Osteoblast (primary cell): ENCODE measurements at places on chromosomes 4 and X. TPM values are rescaled to one million over a fixed set of nuclear protein-coding genes. Genes with fewer than 3 reads are reported as not detected.

- no peak for DNase-seq
Measured at GRCh38 chr4:25535701-25536473, 119.8 kb upstream of the SLC34A2 start.

GRCh38 chr4:40747207-40747835 is 2.4 kb upstream of the NSUN7 start:
- no peak for DNase-seq

Gene DAPP1
- total RNA-seq: not detected in 2 replicates

Gene HS6ST2
- total RNA-seq: under 0.01 TPM in 1 of 2 replicates, not detected in the other

Gene ASB5
- 0.29 and 1.1 TPM in 2 replicates for total RNA-seq

DNA sequence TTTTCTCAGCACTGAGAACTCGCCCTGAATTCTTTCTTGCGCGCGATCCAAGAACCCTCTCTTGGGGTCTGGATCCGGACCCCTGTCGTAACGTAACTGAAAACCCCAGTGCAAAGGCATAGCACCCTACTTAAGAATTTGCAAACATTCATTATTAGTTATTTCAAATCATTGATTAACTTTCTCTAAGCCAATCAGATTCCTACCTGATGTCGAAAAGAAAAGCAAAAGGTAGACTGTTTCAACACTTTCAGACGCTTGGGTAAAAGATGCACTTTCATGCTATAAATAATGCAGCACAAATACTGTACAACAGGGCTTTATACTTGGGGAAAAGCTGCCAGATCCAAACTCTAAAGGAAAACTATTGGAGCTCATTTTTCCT is 817 bp upstream of the WDR19 start:
- no peak for DNase-seq

DNA sequence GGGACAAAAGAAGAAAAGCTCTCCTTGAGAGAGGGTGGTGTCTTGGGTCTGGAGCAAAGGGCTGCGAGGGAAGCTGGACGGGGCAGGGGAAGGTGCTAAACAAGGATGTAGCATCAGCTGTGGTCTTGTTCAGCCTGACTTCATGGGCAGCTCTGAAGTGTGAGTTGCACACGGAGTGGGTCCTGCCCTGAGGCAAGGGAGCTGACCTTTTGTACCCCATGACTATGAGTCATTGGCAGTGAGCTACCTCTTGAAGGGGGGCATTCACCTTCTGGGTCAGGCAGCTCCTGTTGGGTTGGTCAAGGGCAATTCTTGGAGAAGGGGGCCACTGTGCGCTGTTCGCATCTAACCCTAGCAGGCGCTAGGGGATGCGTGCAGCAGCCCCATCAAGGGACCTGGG is 151.8 kb downstream of the SMIM20 start:
- DNase-seq: no peak

GRCh38 chrX:123570011-123570590 is 162.8 kb downstream of the THOC2 start:
- DNase-seq: no peak

Gene SPACA5
- total RNA-seq: not detected in 2 replicates

Gene BST1
- 30.6 and 31.8 TPM in 2 replicates for total RNA-seq

DNA sequence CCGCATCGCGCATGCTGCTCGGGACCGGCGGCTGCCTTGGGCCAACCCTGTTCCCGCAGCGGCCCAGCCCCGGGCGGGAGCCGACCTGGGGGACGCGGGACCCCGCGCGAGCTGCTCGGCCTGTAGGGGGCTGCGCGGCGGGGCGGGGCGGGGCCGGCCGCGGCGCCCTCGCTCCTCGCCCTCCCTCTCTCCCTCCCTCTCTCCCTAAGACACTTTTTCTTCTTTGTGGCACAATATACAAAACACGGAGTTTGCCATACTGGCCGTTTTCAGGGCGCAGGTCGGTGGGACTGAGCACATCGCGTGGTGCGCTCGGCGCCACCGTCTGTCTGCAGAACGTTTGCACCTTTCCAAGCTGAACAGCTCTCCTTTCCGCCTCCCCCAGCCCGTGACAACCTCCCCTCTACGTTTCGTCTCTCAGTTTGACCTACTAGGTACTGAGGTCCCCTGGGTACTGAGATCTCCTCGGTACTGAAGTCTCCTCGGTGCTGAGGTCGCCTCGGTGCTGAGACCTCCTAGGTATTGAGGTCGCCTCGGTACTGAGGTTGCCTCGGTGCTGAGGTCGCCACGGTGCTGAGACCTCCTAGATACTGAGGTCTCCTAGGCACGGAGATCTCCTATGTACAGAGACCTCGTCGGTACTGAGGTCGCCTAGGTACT is 261.1 kb upstream of the PLCXD1 start:
- DNase-seq: no peak

Gene HEPH
- total RNA-seq: 63.0 and 64.5 TPM in 2 replicates

- peak; percentile 70 for DNase-seq
Measured at GRCh38 chr4:37767546-37767945, 58.9 kb upstream of the PGM2 start.

GRCh38 chr4:43132010-43132582 is 239.6 kb downstream of the GRXCR1 start:
- peak; percentile 81 for DNase-seq

DNA sequence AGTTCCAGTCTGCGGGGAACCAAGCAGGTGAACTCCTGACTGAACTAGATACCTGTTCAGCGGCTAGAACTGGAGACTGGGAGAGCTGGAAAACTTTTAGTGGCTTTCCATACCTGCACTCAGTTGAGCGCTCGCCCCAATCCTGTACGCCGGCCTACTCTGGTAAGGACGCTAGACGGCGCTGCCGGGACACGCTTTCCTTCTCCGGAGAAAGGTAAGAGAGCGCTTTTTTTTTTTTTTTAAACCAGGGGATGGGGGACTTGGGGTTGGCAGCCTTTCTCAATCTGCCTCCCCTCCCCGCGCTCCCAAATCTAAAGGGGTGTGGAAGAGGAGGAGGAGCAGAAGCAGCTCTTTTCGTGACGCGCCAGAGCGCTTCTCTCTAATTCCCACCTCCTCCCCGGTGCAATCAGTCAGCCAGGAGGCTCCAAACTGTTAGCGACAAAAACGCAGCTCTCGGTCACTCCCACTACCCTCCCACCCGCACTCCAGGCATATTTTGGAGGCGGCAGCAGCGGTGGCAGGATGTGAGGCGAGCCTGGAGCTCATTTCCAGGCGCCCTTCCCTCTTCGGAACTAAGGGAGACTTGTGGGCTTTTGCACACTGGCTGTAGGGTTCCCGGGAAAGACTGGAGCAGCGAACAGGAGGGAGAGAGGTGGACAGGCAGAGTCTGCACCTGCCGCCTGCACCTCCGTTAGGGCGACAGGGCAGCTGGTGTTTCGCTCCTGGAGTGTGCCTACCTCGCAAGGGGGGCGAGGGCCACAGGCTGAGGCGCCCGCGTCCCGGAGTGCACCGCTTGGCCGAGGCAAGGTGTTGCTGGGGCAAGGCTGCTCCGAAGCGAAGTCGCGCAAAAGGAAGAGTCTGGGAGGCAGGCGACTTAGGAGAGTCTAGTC is at the start of gene IL1RAPL2:
IL1RAPL2 (plus strand) TSS at position 409 of the 890 bp plus-strand sequence.
- no peak for DNase-seq

- peak; percentile 57 for DNase-seq
Measured at GRCh38 chrX:45889471-45889870, 655.8 kb downstream of the ZNF674 start.

DNA sequence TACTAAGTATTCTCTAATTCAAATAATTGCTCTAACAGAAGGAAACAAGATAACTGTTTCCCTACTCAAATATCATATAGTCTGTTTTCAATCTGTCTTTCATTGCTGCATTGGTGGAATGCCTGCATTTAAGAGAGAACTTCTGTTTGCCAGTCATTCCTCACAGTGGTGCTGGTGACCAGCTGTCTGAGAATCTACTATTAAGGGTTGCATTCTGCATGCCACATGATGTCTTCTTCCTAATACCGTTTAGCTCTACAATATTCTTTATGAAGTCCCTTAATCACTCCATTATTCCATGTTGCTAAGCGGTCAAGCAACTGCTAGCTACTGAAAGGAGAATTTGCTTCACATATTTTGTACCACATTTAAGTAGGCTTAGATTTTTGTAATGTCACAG is 167.1 kb upstream of the CENPE start:
- no peak for DNase-seq

DNA sequence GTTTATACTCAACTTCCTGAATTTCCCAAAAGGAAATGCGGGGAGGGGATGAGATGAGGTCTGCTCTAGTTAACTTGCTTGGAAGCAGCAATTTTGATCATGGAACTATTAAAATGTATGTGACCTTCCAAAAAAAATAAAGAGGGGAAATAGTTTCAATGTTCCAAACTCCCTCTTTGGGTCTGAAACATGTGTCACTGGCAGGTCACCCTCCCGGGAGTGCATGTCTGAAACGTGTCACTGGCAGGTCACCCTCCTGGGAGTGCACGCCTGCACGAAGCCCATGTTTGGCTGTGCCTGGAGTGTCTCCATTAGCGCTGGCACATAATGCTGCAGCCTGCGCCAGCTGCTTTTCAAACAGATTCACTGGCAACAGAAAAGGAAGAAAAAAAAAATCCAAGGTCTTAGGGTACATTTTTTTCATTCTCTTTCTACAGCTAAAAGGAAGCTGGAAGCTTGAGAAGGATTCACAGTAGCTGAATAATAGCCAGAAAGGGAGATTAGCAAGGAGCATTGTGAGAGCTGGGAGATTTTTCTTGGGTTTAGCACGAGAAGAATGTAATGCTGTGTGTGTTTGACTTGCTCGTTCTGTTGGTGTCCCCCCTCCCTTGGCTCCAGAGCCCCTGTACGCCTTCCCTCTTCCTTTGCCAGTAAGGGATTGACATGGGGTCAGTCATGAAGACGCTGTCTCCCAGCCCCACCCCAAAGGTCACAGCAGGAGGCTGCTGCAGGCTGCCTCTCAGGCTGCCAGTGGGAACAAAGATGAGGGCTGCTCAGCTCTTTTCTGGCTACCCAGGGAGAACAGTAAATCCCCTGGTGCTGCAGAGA is 39.2 kb upstream of the TLR3 start:
- DNase-seq: peak; percentile 86

DNA sequence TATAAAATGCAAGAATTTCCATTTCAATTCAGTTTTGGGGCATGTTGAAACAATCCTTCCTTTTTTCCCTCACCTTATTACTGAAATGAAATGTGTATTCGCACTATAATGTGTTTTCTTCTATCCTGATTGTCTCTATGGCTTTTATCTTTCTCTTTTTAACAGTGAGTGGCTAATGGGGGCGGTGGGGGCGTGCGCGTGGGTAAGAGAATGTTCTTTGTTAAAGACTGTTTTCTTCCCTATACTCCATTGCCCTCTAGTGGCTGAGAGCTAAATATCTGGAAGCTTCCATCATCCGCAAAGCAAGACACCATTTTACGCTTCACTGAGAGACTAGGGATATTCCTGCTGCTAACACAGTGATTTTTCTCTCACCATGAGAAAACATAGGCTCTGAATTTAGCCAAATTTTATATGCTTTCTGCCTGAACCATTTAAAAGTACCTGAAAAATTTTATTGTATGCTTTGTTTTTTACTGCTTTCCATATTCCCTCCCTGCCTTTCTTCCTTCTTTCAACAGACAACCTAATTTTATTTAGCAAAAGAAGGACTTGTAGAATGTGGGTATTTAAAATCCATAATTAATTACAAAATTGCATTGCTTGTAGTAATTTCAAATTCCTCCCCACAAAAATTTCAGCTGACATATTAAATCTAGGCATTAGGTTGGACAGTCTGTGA is 194.0 kb downstream of the GASK1B start:
- peak; percentile 51 for DNase-seq

Gene DRP2
- total RNA-seq: 0.59 and 0.72 TPM in 2 replicates

DNA sequence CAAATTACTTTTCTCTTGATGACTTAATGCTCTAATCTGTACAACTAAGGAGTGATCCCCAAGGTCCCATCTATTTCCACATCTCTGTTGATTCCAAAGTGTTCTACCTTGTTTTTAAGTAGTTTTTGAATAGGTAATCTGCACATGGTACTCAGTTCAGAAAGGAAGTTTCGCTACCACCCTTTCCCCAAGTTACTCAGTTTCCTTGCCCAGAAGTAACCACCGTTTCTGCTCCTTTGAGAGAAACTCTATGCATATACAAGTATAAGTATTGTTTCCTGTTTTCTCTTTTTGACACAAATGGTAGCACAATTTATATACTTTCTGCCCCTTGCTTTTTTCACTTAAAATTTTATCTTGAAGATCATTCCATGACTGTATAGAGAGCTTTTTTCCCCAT is 18.1 kb downstream of the TMEM154 start:
- DNase-seq: no peak

DNA sequence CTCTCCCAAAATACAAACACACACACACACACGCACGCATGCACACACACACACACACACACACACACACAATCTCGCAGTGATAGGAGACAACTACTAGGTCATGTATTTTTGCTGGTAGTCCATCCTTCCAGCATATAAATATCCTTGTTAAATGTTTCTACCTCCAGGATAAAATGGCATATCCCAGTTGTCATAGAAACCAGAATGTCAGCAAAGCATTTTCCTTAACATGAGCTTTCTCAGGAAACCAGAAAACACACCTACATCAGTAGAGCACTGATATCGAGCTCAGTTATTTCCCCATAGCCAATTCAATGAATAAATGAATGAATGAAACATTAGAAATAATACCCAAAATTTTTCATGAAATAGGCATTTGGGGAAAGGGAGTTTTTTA is 115.7 kb downstream of the PWWP3B start:
- DNase-seq: no peak

DNA sequence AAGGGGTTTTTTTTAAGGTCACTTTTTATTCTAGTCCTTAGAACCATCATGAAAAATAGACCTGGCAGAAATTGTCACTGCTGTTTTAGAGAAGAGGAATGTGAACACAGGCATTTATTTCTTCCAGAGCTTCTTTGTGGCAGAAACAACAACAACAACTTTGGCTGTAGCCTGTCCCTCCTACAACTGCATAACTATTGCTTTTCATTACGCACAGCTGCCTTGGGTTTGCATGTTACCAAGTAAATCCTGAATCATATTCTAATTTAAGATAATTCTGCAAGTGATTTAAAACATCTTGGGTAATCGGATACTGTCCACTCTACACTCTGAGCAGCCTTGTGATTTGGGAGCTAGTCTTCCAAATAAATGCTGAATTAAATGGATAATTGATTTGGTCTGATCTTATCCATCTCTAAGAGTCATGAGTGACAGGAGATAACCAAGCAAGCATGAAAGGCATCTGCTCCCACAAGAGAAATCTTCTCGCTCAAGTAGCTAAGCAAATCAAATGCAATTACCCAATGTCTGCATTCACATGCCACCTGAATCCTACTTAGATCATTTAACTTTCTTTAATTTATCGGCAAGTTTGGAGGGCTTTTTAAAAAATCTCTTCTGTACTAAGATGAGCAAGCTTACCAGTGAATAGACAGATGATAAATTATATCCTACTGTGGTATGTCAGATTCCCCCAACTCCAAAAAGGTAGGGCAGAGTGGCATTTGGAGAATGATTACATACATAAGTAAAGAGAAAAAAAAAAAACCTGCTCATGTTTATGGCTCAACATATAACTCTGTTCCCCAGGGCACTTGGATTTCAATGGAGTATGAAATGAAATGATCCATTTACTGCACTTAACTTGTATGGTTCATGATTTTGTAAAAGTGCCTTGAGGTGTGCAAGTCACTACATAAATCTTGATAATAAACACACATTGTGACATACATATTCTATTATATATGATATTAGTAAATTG is 73.6 kb downstream of the EGF start:
- no peak for DNase-seq

- DNase-seq: no peak
Measured at GRCh38 chr4:129747756-129748155, 651.8 kb downstream of the C4orf33 start.
